ENCODE measurements at places on chromosomes 2 and 18.

DNA sequence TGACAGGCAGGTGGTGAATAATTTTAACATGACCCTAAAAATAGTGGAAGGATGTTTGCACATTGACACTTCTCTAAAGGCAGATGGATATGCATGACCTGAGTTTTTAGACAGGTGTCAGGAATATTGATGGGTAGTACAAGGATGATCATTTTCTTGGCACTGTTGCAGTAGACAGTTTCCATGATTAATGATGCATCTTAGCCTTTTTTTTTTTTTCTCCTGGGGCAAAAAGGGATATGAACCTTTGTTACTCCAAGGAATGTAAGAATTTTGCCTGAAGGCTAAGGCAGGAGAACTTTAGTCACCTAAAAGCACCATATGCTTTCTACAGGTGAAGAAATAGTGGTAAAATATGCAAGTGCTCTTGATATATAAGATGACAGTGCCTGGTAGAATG is 136.3 kb upstream of the CAVIN2 start:
- no peak for DNase-seq

GRCh38 chr2:31998731-31999383 is 12.0 kb downstream of the MEMO1 start:
- no peak for DNase-seq

DNA sequence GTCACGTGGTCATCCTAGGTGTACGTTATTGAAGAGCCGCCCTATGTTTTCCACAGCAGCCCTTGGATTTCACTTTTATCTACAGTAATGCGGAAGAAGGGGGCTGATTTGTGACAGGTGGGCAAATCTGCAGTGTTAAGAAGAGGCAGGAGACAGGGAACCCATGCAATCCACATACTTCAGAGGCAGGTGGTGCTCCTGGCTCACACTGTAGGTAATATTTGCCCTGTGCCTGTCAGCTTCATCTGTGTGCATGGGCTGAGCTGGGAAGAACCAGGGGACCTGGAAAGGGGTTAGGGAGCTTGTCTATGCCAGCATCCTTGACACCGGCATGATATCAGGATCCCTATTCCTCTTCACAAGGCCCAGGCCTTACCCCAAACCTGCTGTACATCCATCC is 183.9 kb downstream of the SH3RF3 start:
- DNase-seq: no peak

DNA sequence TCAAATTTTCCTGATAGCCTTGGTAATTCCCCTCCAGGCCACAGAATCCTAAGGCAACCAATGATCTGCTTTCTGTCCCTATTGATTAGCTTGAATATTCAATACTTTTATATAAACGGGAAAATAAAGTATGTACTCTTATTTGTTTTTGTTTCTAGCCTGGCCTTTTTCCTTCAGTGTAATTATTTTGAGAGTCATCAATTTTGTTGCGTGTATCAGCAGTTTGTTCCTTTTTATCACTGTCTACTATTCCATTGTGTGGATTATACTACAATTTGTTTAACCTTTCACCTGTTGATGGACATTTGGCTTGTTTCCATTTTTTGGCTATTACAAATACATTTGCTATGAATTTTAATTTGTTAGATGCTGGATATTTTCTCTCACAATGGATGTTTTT is 39.2 kb upstream of the LRRC30 start:
- DNase-seq: no peak

- DNase-seq: no peak
Measured at GRCh38 chr18:2848247-2849246, 1.7 kb downstream of the EMILIN2 start.

GRCh38 chr2:206083602-206084438 is 2.2 kb downstream of the INO80D start:
- DNase-seq: no peak

DNA sequence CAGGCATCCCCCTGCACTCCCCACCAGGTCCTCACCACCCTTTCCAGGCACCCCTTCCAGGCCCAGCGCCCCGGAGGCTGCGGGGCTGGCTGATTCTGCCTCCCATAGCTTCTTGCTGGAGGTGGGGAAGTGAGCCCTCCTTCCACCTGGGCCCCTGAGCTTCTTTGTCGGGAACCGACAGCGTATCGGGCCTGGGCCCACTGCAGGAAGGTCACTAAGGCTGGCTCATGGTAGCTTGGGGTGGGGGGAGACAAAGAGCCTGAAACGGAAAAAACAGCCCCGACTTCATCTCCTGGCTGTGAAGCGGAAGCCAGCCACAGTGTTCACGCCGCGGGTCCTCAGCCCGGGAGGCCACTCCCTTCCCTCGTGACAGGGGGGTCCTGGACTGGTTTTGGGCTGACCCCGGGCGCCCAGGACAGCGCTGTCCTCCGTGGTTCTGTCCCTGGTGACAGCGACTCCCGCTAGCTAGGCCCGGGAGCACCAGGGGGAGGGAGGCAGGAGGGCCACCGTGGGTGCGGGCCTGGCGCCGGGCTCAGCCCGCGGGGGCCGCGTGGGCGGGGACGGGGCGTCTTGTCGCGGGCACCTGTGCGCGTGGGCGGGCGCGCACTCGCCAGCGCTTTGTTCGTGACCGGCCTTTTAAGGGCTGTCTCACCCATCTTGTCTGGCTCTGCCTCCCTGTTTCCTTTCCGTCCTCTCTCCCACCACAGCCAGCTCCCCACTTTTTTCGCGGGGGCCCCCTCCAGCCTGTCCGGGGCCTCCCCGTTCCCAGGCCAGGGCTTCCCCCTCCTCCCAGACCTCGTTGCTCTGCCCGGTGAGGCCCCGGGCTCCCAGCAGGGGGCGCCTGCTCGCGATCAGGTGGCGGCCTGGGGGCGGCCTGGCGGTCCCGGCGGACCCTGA is 64.9 kb downstream of the DNMT3A start:
- no peak for DNase-seq

DNA sequence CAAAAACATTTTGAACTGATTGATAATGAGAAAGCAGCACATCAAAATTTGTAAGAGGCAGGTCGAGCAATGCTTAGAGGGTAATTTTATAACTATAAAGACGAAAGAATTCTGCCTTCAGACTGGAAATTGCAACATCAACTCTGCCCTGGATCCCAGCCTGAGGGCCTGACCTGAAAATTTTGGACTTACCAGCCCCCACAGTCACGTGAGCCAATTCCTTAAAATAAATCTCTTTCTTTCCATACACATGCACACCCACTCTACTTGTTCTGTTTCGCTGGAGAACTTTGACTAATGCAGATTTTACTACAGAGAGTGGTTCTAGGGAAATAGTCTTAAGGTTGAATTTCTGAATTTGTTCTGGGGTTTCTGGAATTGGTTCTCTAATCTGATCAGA is 14.6 kb upstream of the ACOXL start:
- no peak for DNase-seq

- no peak for DNase-seq
Measured at GRCh38 chr18:52208646-52209045, 131.4 kb upstream of the DCC start.

DNA sequence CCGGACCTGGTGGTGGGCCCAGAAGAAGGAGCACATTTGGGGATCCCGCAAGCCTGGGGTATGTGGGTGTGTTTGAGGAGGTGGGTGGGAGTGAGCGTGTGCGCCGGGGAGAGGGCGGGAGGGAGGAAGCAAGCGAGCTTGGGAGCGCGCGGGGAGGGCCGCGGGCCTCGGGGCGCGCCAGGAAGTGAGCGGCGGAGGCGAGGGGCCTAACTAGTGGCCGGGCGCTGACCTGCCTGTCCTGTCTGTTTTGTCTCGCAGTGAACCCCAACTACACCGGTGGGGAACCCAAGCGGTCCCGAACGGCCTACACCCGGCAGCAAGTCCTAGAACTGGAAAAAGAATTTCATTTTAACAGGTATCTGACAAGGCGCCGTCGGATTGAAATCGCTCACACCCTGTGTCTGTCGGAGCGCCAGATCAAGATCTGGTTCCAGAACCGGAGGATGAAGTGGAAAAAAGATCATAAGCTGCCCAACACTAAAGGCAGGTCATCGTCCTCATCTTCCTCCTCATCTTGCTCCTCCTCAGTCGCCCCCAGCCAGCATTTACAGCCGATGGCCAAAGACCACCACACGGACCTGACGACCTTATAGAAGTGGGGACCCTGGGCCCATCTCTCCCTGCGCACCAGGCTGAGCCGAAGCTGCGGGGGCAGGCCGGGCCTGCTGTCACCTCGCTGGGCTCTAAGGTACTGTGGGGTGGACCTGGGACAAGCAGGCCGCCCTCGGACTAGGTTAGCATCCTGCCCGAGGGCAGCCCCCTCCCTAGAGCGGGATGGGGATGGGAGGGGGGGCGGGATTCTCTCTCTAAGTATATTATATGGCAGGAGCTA is 1.2 kb downstream of the HOXD4 start:
- DNase-seq: no peak

DNA sequence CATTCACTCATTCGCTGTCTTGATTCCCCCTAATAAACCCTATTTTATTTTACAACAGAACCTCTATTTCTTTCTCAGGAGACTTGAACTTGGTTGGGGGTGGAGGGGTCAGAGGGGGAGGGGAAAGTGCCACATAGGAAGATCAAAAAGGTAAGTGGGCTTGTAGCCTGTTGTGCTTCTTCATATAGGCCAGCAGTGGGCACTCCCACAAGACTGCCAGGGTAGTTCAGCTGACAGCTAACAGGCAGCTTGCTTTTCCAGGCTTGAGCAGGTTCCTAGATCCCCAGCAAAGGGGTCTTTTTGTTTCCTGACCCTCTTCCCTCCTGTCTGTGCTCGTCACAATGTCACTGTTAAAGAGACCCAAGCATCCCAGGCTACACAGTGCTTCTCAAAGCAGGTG is 829 bp upstream of the KIAA2012 start:
- DNase-seq: no peak

- DNase-seq: peak; percentile 81
Measured at GRCh38 chr2:195659982-195660890, 3.2 kb downstream of the SLC39A10 start.

DNA sequence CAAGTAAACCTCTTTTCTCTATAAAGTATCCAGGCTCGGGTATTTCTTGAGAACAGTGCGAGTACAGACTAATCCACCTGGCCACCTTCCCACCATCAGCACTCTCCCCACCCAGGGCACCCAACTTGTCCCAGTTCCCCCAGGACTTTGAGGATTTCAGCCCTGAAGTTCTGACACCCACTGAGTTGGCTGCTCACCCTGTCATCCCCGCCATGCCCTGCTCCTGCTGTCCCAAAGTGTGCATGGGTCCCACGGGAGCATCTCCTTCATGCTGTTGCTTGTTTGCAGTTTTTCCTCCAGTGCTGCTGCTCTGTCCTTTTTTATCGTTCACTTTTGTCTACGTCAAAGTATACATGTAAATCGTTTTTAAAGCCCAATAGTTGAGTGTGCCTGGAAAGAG is 273.9 kb downstream of the PHLPP1 start:
- no peak for DNase-seq

DNA sequence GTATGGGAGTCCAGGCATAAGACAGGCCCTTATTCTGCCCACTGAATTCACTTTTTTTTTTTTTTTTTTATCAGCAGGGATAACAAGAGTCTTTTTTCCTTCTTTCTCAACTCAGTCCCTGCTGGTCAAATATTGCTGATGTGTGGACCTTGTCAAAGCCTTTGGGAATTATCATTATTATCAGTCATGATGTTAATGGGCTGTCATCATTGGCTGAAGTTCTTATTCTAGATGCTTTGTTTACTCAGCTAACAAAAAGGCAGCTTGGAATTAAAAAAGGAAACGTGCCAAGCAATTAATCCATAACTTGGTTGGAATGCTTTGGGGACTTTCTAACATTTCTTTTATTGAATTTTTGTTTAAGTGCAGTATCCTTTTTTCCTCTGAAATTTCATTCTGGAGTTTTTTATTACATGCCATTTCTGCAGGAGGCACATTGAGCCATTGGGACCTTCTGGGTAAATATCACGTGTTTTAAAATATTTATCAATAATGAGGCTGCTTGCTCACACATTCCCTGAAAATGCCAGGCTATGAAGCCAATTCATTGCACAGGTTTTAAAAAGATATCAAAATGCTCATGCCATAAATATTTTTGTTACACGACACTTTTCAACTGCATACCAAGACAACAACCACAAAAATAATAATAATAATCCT is 246.3 kb downstream of the TXNL1 start:
- DNase-seq: no peak

- DNase-seq: no peak
Measured at GRCh38 chr2:27714053-27714452, 50.4 kb downstream of the SLC4A1AP start.

DNA sequence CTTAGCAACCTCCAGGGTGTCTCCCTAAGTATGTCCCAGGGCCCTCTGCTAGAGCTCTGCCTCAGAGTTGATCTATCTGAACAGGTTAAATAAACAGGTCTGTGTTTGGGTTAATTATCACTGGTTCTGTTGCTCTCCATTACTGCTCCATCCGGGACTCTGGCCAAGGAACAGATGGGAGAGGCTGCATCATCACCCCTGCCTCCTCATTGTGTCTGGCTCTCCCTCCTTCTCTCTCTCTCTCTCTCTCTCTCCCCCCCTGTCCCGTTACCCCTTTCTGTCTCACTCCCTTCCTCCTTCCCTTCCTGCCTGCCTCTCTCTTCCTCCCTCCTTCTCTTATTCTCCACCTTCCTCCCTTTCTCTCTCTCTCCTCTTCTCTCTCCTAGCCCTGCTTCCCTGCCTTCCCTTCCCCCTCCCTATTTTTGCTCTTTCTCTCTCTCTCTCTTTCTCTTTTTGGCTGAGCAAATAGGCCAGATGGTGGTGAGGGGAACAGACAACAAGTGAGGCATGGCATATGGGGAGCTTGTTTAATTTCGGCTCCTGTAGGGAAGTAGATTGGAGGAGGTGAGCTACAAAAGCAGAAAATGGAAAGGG is 62.1 kb downstream of the SETBP1 start:
- no peak for DNase-seq

GRCh38 chr2:137951586-137951985 is 12.7 kb upstream of the HNMT start:
- DNase-seq: no peak

- DNase-seq: peak; percentile 53
Measured at GRCh38 chr2:204282525-204282924, 262.8 kb upstream of the PARD3B start.

DNA sequence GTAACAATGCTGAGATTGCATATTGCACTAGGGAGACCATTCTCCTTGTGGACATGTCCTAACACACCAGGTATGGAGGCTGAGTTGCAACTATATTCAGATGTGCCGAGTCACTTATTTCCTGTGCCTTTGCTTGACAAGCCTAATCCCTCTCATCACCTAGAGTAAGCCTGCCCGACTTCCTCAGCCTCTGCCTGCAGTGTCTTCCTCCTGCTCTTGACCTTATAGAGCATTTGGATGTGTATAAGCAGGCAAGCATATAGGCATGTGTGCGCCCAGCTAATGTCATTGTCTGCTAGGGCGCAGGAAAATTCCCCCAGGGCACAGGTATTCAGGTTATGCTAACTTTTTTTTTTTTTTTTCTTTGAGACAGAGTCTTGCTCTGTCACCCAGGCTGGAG is 316.9 kb downstream of the CDH2 start:
- no peak for DNase-seq

Measured in Caco-2 (cell line).